ENCODE measurements at places on chromosomes 6 and 20.
A peak's percentile ranks its signal among the peaks of the same experiment; 100 is the strongest.

- no peak overlapping the region for H3K4me3 ChIP-seq
- H3K36me3 ChIP-seq, result no peaks in the 10 kb centered on the region
- no peak overlapping the region for H3K27ac ChIP-seq
- DNase-seq, result no peak
- no peaks in the 10 kb centered on the region for H3K4me1 ChIP-seq
Observed at GRCh38 chr20:61210862-61211261, 41.2 kb upstream of the CDH4 start.

DNA sequence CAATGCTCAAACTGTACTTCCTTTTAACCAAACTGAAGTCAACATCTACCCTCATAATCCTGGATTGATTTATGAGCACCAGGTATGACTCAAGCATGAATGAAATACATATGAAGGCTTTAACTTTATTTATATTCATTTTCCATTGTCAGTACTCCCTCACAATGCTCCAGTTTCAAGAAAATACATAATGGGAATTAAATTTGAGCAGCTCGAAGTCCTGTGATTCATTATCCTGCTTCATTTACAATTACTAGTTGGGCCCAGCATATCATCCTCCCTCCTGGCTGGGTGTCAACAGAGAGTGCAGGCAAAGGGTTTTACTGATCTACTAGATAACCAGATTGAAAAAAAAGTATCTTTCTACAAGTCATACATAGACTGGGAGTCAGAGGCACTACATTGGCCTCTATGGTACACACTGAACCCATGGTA, 10.1 kb downstream of the SAMHD1 start:
- no peak overlapping the region for H3K4me3 ChIP-seq
- no peaks in the 10 kb centered on the region for H3K4me1 ChIP-seq
- DNase-seq, result no peak
- no peaks in the 10 kb centered on the region for H3K36me3 ChIP-seq
- no peak overlapping the region for H3K27ac ChIP-seq
- H3K27me3 ChIP-seq, result no peaks in the 10 kb centered on the region

GRCh38 chr6:16514249-16514648, 247.0 kb downstream of the ATXN1 start:
- no peak overlapping the region for H3K4me3 ChIP-seq
- peak; percentile 72 for DNase-seq
- peaks cover 30% of the 10 kb centered on the region for H3K4me1 ChIP-seq
- H3K27ac ChIP-seq, result no peak overlapping the region
- H3K36me3 ChIP-seq, result no peaks in the 10 kb centered on the region

- H3K4me1 ChIP-seq, result no peaks in the 10 kb centered on the region
- H3K36me3 ChIP-seq, result no peaks in the 10 kb centered on the region
Observed at GRCh38 chr20:7038029-7038428, 270.5 kb downstream of the BMP2 start.

DNA sequence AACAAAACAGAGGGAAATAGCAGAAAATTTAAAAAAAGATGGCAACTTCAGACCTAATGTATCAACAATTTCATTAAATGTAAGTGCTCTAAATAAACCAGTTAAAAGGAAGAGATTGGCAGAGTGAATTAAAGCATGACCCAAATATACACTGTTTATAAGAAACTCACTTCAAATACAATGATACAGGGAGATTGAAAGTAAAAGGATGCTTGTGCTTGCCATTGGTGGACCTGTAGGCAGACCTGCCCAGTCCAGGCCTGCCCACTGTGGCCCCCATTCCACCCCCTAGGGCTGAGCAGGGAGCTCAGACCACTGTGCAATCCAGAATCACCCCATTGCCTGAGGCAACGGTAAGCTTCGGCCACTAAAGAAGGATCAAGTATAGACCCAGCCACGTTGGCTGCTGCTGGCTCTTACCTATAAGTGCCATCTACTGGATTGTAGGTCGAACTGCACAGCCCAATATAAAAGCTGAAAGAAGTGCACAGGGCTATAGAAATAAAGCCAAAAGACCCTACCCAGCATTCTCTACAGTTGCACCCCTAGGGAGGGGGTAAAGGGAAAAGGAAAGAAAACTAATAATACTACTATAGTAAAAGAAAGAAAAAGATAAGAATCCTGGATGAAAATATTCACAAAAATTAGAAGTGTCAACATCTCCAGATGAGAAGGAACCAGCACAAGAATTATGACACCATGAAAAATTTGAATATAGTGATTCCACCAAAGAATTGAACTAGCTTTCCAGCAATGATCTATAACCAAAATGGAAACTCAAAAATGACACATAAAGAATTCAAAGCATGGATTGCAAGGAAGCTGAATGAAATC, 36.1 kb downstream of the PSMB1 start:
- no peaks in the 10 kb centered on the region for H3K4me1 ChIP-seq
- H3K27me3 ChIP-seq, result no peaks in the 10 kb centered on the region
- H3K27ac ChIP-seq, result no peak overlapping the region

- H3K27ac ChIP-seq, result no peak overlapping the region
- no peaks in the 10 kb centered on the region for H3K27me3 ChIP-seq
- no peak for DNase-seq
- no peaks in the 10 kb centered on the region for H3K4me1 ChIP-seq
Observed at GRCh38 chr6:85329196-85329595, 120.7 kb upstream of the NT5E start.

- no peak for DNase-seq
- no peak overlapping the region for H3K27ac ChIP-seq
- no peaks in the 10 kb centered on the region for H3K27me3 ChIP-seq
- no peaks in the 10 kb centered on the region for H3K4me1 ChIP-seq
Observed at GRCh38 chr20:57897891-57898290, 188.1 kb upstream of the PMEPA1 start.

DNA sequence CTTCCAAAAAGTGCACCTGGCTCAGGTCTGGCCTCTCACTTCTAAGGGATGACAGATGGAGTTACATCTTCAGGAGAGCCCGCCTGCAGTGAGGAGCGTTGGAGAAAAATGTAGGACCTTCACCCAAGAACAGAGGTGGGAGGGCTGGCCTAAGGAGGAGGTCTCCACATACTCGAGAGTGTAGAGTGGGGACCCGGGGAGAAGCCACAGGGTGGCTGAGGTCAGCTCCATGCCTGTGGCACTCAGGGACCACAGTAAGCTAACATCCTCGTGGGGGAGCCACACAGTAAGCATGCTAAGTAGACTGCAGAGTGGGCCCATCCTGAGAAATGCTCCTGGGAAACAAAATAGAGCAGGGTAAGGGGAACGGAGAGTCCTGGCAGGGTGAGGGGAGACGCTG, 24.0 kb downstream of the AAR2 start:
- no peaks in the 10 kb centered on the region for H3K27me3 ChIP-seq
- no peak overlapping the region for H3K4me3 ChIP-seq
- DNase-seq, result no peak
- peaks cover 4% of the 10 kb centered on the region for H3K36me3 ChIP-seq

GRCh38 chr6:170080828-170081371, 210.0 kb downstream of the DLL1 start:
- DNase-seq, result no peak
- H3K27me3 ChIP-seq, result no peaks in the 10 kb centered on the region
- H3K36me3 ChIP-seq, result no peaks in the 10 kb centered on the region
- no peaks in the 10 kb centered on the region for H3K4me1 ChIP-seq
